ENCODE measurements at places on chromosomes 3 and 15.

DNA sequence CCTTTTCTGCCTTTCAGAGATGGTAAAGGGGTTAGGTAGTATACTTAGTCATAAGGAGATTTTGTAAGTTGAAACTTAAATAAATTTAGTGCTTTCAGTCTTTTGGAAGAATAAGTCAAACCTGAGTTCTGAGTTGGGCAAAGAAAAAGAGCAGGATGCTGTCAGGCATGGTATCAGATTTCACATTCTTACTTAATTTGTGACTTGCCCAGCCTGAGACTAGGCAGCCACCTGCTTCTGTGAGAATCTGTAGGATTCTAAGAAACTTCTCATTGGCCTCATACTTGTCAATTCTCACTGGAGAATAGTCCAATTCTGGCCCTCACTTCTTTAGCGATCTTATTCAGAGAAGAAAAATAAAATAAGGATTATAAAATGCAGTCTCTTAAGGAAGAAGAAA lies 577.5 kb downstream of the DIPK2A start:
- DNase-seq: no peak

DNA sequence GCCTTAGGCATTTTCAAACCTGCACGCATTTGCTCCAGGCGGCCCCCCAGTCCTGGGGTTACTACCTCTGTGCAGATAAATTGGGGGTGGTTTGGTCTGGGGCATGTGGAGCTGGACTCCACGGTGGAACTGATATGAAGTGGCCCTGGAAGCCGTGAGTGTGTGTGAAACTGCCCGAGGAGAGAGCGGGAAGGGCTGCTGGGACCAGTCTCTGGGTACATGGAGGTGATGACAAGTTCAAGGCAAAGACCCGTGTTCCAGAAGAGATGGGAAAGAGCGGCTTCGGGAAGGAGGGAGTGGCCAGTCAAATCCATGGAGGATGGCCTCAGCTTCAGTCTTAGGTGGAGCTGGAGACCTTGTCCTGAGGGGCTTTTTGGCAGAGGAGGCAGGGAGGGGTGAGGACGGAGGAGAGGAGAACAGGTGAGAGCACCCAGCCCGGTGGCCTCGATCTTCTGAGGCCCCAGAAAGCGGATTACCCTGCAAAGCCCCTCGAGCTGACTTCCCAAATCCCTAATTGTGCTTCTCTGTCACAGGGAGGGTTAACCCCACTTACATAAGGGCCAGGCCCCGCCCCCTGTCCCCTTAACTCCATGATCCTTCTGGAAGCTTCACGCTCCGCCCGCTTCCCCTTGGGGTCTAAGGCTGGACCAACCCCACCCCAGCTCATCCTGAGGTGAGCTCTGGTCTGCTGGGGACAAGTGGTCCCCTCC lies 1.9 kb upstream of the NR2E3 start:
- no peak for DNase-seq

- DNase-seq: no peak
Measured at GRCh38 chr3:175193815-175194518, 334.8 kb downstream of the NAALADL2 start.

DNA sequence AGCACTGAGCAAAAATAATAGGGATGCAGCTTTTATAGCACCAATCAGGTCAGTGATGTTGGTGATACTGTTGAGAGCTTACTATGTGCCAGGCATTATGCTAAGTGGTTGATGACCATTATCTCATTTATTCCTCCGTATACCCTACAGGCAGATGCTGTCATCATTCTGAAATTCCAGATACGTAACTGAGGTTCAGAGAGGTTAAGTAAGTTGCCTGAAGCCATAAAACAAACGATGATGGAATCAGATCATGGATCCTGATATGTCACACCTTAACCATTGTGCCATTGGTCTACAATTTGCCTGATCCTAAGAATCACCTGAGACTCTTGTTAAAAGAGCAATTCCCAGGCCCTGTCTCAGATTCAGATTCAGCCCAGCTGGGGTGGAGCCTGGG lies 49.5 kb downstream of the ST6GAL1 start:
- DNase-seq: no peak

DNA sequence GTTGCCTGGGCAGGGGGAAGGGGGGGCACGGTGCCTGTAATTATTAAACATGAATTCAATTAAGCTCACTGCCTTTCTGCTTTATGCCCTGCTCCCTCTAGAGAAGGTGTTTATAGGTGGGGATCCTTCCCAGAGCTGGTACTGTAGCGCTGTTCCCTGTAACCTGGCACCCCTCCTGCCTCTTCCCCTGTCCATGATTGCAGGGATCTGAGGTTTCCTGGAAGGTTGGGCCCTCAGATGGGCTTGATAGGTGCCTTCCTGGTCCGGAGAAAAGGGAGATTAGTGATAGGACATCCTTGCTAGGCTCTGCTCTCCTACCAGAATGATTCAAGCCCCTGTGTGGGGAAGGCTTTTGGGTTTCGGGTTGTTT lies 2.1 kb upstream of the FAM131A start:
- no peak for DNase-seq

GRCh38 chr3:66803206-66803605 lies 194.9 kb upstream of the KBTBD8 start:
- no peak for DNase-seq

GRCh38 chr3:69683082-69683806 lies 56.0 kb upstream of the MITF start:
- DNase-seq: no peak

DNA sequence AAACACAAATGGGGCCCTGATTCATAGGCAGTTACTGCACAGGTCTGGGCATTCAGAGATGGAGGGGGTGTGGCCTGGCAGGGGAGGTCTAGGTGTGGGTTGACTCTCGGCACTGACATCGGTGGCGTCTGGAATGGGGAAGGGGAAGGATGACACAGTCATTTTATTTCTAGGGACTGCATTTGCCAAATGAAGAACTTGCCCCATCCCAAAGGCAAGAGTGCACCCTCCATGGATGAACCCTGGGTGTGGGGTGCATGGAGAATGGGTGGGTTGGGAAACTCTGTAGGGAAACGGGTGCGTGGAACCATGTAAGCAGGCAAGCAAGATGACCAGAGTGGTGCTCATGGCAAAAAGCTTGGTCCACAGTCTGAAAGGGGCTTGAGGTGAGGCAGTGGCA lies 24.5 kb downstream of the SLC6A20 start:
- no peak for DNase-seq

DNA sequence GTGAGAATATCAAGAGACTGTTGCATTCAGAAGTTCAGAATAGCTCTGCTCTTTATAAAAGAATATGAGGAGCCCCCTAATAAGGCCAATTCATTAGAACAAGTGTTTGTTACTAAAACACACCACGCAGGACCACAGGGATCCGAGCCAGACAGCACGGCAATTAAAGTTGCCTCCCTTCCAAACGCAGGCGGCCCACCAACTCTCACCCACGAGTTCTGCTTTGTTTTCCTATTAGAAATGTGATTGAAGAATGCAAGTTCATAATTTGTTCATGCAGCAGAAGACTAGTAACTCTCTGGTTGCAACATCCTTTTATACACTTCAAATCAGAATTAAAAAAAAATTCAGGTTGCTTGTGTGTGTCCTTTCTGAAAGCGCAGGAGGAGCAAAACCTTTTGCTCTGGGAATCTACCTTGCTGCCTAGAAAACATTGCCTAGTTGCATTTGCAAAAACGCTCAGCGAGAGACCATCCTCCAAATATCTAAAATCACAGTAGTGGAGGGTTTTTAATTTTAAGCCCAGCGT lies 1044.1 kb upstream of the NR2F2 start:
- no peak for DNase-seq

DNA sequence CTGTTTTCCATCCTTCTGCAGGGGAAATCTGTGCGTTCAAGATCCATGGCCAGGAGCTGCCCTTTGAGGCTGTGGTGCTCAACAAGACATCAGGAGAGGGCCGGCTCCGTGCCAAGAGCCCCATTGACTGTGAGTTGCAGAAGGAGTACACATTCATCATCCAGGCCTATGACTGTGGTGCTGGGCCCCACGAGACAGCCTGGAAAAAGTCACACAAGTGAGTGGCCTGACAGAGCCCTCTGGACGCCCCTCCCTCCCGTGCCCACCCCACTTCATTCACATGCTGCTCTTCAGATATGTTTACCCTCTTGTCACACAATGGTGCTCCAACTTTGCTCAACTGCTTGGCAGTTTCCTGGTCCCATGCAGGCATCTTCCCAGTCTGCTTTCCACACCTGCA lies 274.3 kb upstream of the TRIM42 start:
- DNase-seq: no peak

GRCh38 chr3:134754768-134755559 lies 40.1 kb upstream of the EPHB1 start:
- no peak for DNase-seq

DNA sequence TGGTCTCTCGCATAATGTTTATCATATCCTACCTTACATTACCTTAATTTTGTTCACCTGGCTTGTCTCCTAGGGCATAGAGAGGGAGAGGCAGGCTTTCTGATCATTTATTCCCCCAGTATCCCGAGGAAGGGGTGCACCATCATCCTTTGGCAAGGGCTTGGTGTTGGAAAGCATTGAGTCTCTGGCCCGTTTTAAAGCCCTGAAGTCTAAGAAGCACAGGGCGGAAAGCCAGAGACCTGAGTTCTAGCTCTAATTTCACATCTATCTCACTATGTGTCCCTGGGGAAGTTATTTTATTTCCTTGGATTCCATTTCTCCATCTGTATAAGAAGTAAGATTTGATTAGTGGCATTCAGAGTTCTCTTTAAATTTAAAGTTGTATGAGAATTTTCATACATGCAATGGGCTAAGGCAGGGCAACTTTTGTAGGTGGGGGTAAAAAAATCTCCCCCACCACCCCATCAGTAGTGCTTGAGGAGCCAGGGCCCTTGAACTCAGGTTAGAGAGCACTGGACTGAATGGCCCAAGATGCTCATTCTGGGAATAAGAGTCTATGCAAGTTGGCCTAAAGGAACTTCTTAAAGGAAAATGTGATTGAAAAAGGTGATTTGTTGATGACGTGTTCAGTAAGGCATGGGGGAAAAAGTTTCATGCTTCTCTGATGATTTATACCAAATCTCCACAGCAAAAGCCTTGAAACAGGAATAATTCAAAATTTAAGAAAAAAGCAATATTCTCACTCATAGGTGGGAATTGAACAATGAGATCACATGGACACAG lies 10.1 kb downstream of the TMC3 start:
- DNase-seq: no peak

DNA sequence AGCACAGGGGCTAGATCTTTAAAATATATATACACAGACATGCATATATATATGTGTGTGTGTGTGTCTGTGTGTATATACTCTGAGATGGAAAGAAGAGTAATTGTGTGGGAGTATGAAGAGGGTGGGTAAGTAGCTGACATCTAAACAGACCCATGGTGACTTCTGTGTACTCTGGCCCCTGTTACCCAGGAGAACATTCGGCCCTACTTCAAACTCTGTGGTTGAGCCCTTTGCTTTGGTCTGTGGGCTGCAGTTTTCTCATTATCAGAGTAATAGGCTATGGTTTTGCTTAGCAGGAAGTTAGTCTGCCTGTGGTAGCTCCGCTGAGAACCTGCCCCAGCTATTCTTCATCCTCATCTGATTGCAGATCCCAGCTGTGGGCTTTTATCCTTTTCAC lies 141.4 kb downstream of the RBPMS2 start:
- no peak for DNase-seq

- DNase-seq: no peak
Measured at GRCh38 chr3:36373666-36374065, 6.6 kb upstream of the STAC start.

DNA sequence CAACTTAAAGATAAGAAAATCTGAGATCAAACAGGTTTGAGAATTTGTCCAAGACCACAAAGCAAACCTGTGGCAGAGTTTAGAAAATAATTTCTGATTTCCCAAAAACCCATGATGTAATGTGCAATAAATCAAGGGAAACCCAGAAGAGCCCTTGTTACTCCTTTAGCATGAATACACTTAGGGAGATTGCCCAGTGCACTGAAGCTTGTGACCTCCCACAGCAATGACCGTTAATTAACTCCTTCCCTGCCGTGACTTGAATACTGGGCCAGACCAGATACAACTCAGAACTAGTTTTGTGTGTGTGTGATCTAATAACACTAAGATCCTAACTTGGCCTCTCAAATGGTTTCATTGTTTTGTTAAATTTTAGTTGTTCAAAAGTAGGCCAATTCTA lies 2.5 kb downstream of the PRKAR2A start:
- no peak for DNase-seq

- DNase-seq: no peak
Measured at GRCh38 chr3:96986241-96986640, 171.8 kb downstream of the EPHA6 start.

DNA sequence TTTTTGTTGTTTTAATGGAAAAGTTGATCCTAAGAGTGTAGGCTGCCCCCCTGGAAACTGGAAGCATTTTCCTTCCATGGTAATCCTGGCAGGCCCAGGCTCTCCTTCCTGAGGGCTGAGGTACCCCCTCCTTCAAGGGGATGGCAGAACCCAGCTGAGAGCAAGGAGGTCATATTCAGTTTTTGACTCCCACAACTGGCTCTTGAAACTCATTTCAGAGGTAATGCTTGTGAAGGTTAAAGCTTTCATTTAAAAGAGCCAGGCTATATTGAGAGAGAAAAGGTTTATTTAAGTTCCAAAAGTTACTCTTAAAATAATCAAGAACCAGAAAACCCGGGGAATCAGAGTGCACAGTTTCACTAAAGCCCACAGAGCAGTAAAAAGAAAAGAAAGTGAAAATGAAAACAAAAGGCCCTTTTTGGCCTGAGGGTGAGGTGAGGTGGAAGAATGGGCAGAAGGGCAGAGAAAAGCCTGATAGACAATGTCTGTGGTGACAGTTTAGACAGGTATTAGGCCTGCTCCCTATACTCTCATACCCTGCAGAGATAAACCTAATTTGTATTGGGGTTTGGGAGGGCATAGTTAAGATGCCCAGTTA lies 47.0 kb upstream of the RBP1 start:
- DNase-seq: no peak

DNA sequence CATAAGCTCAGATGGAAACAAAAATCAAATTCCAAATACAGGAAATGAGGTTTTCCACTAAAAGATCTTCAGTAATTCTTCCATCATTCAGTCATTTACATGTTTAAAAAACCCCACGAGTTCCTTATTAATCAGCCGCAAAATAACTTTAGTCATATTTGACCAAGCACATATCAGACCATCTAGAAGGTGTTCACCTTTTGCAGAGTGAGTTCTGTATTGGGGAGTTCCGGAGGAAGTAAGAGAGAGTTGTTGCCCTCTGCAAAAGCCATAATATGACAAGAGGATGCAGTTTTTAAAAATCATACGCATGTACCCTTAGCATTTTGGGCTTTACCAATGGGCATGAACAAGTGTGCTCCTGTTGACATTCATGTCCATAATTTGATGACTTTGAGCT lies 61.6 kb downstream of the CCR1 start:
- no peak for DNase-seq

- DNase-seq: no peak
Measured at GRCh38 chr15:53224371-53224770, 434.2 kb upstream of the ONECUT1 start.

DNA sequence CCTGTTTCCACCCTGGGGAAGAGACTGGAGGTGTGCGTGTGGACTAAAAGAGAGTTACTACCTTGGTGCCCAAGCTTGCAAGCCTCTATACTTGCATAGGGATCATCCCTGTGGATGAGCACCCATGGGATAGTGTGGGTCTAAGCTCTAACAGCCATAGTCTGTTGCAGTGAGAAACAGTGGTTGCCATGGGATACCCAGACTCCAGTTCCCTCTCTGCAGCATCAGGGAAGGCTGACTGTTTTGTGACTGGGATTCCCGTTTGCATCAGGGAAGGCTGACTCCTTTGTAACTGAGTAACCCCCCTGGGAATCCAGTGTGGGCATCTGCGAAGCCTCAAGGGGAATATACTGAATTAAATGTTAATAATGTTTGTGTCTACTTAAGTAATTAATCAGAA lies 196.1 kb downstream of the ZNF621 start:
- no peak for DNase-seq

- no peak for DNase-seq
Measured at GRCh38 chr15:65323071-65323511, 18.6 kb downstream of the RNU5B-1 start.

GRCh38 chr3:99484871-99485270 lies 153.5 kb upstream of the COL8A1 start:
- DNase-seq: no peak

All from T-helper 2 cell (primary cell).